ENCODE measurements at places on chromosomes 6 and 20.

GRCh38 chr6:56270812-56271441 lies 23.5 kb upstream of the COL21A1 start:
- no peak for DNase-seq

GRCh38 chr6:155078331-155078745 lies 83.2 kb downstream of the TIAM2 start:
- DNase-seq, result no peak

- no peak for DNase-seq
Measured at GRCh38 chr6:147135211-147135681, 69.0 kb upstream of the STXBP5 start.

- no peak for DNase-seq
Measured at GRCh38 chr6:46331461-46331860, 159.8 kb downstream of the RCAN2 start.

- DNase-seq, result no peak
Measured at GRCh38 chr6:114151064-114151690, 180.2 kb upstream of the HDAC2 start.

All from activated CD4-positive, alpha-beta T cell treated with anti-CD3 and anti-CD28 coated beads, Interleukin-2, amount 50 U/mL, for 1 hour (primary cell).